T1000 (cell line): ENCODE measurements at places on chromosomes 16 and 17.

GRCh38 chr17:48542698-48543106 is 2.2 kb downstream of the HOXB2 start:
- DNase-seq: no peak

GRCh38 chr17:74859459-74860228 is at the start of gene GRIN2C:
Gene GRIN2C, minus strand, starts transcription at chr17:74859885. Its CDS starts 4,793 bp downstream, at chr17:74855092.
- DNase-seq: no peak

DNA sequence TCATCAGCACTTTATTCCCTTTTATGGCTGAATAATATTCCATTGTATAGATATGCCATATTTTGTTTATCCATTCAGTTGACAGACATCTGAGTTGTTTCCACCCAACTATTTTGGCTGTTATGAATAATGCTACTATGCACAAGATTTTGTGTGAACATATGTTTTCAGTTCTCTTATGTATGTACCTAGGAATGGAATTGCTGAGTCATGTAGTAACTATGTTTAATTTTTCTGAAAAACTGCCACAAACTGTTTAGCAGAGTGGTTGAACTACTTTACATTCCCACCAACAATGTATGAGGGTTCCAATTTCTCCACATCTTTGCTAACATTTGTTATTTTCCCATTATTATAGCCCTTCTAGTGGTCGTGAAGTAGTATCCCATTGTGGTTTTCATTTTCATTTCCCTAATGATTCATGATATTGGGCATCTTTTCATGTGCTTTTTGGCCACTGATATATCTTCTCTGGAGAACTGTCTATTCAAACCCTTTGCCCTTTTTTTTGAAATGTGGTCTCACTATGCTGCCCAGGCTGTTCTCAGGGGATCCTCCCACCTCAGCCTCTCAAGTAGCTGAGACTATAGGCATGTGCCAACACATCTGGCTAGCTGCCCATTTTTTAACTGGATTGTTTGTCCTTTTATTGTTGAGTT is 26.3 kb downstream of the SMURF2 start:
- DNase-seq: no peak

DNA sequence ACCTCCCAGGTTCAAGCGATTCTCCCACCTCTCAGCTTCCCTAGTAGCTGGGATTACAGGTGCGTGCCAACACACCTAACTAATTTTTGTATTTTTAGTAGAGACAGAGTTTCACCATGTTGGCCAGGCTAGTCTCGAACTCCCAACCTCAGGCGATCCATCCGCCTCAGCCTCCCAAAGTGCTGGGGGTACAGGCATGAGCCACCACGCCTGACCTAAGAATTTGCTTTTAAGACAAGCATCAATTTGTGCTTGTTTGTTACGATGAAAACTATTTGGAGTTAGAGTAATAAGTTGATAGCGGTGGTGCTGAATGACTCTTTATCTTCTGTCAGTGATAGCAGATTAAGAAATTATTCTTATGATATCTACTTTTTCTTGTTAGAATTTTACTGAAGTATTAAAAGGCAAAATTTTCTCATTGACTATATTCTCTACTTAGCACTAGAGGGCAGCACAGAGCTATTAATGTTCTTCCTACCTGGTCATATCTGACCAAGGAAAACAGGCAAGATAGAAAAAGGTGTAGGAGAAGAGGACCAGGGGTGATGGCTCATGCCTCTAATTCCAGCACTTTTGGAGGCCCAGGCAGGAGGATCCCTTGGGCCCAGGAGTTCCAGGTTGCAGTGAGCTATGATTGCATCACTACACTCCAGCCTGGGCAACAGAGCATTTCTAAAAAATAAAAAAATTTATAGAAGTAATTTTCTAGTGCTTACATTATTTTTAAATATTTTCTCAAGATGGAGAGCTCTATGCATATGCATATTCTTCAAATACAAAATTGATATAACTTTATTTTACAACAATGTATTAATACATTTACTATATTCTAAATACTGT is 24.5 kb downstream of the STXBP4 start:
- DNase-seq: no peak

- no peak for DNase-seq
Observed at GRCh38 chr16:4893103-4893862, 43.7 kb downstream of the PPL start.

- no peak for DNase-seq
Observed at GRCh38 chr17:76106703-76107102, 3.1 kb upstream of the EXOC7 start.

- no peak for DNase-seq
Observed at GRCh38 chr17:64262198-64262999, 661 bp downstream of the TEX2 start.

DNA sequence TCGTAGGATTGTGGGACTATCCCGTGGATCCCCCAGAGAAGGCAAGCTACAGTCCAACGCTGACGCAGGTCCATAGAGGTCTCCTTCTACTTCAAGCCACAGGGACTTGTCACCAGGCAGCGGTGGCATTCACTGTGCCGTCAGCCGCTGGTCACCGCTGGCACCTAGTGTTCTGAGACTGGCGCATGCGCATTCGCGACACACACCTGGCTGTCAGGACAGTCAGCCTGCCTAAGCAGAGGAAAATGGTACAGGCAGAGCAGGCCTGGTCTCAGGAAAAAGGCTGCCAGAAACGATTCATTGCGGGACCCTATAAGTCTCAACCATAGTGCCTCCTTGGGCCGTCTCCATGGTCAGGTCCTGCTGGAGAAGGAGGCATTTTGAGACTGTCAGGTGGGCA is 138.0 kb upstream of the WSB1 start:
- DNase-seq: no peak
